ENCODE measurements at places on chromosomes 5 and 9.

DNA sequence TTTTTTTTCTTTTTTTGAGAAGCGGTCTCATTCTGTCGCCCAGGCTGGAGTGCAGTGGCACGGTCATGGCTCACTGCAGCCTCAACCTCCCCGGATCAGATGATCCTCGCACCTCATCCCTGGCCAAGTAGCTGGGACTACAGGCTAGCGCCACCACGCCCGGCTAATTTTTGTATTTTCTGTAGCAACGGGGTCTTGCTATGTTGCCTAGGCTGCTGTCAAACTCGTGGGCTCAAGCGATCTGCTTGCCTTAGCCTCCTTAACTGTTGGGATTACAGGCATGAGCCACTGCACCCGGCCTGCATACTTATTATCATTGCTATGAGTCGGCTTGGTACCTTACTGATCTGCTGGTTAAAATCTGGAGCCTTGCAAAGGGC, 790 bp upstream of the IARS1 start:
- DNase-seq, result no peak

DNA sequence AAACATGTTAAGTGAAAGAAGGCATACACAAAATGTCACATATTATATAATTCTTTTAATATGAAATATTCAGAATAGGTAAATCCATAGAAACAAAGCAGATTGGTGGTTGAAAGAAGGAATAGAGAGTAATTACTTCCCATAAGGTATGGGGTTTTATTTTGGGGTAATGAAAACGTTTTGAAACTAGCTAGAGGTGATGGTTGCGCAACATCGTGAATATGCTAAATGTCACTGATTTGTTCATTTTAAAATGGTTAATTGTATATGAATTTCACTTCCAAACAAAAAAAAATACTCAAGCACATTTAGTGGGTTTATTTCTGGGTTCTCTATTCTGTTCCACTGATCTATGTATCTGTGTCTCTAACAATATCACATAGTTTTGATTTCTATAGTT, 12.0 kb upstream of the FSTL4 start:
- no peak for DNase-seq

GRCh38 chr9:100011062-100011681, 87.6 kb downstream of the ERP44 start:
- DNase-seq, result peak; percentile 16

DNA sequence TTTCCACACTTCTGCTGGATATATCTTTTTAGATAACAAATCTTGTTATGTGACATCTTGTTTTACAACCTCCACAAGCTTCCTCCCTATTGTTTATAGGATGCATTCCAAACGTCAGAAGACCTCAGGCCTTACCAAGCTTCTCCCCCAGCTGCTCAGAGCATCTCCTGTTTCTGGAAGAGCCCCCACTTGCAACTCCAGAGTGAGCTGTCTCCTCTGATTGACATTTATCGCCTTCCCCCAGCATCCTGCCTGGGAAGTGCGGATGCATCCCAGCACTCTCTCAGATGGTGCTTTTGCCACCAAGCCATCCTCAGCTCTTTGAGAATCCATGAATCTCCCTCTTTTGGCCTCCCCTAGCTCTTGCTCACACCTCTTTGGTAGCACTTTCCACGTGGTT, 123.5 kb downstream of the LRRC70 start:
- no peak for DNase-seq

- no peak for DNase-seq
Observed at GRCh38 chr5:179758955-179759354, 26.3 kb downstream of the MAML1 start.

GRCh38 chr5:56993241-56993640, 41.3 kb upstream of the MIER3 start:
- no peak for DNase-seq

- no peak for DNase-seq
Observed at GRCh38 chr5:129991780-129992179, 87.5 kb downstream of the CHSY3 start.

DNA sequence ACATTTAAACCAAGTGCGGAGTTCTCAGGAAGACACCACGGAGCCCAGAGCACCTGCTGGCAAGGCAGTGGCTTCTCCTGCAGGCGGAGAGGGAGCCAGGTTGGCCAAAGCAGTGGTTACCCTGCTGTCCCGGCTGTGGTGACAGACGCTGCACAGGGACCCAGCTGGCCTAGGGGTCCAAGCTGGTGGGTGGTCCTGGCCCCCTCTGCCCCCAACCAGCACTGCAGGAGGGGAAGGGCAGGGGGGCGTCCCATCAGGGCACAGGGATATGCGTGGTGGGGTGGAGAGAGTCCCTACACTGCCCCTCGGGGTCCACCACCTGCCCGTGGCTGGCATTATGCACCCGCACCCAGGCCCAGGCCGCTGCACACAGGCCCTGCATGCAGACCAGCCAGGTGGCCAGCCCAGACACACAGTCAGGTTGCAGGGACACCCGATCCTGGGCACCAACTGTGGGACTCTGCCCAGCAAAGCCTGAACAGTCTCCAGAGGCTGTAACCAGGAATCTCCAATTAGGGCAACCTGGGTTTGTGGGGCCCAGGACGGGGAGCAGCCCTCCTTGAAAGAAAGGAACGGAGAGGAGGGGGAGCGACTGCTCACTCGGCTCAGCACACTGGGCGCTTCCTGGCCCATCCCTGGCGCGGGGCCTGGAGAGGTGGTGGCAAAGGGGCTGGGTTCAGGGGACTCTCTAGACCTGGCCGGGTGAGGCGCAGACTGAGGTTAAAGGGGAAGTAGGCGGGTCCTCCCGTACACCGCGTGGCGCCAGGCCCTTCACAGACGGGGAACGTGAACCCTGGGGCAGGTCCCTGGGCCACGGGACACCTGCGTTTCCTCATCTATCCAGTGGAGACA, 46.3 kb downstream of the NACC2 start:
- no peak for DNase-seq

DNA sequence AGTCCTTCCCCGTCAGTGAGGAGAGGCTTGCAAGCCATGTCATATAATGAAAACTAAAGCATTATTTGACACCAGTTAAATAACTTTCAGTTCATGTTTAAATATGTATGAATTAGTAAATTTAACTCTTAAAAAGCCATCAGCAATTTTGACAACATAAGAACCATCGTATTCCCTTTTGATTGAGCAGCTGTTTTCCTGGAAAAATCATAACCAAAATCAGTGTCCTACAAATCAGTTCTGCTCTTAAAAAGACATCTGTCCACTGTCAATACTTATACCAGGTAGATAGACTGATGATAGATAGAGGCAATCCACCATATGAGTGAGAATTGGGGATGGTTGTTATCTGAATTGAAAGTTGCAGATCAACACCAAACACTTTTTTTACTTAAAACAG, 2.3 kb downstream of the DIRAS2 start:
- DNase-seq, result no peak

All from NCI-H1092 treated with DMSO at 0.1 percent for 48 hours (cell line).